Left ventricle myocardium inferior (tissue), 1 donor: ENCODE measurements at places on chromosomes 1 and 21. TPM values are rescaled to one million over a fixed set of nuclear protein-coding genes. Genes with fewer than 3 reads are reported as not detected.

DNA sequence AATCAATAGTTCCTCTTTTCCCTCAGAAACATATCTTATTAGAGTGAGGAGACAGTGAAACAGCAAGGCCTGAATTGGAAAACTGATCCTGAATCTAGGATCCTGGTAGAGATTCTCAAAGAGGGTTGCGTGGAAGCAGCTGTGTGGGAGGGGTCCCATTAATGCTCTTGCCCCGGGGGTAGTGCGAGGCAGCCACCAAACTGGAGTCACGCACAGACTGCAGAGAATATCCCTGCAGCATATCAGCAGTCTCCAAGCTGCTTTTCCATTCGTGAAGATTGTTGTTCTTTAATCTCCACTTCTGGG is 150.1 kb downstream of the DISC1 start:
- no peak for DNase-seq

- no peak for DNase-seq
These were observed 24.9 kb downstream of the PRKCZ start for GRCh38 chr1:2074944-2075740.

The SHE gene
- total RNA-seq, result 9.2 TPM

DNA sequence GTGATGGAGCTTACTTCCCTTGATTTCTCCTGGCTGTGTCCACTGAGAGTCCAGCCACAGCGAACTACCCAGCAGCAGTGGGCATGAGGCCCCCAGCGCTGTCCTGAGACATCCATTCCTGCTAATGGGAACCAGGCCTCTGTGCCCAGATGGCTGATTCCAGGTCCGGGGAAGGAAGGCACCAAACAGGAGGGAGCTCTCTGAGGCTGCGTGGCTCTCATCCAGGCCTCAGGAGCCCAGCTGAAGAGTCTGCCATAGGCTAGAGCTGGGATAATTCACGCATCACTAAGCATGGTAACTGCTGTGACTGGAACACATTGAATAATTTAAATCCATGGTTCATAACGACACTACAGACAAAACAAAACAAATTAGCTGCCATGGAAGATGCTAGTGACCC is 24.7 kb upstream of the LRRC47 start:
- no peak for DNase-seq

DNA sequence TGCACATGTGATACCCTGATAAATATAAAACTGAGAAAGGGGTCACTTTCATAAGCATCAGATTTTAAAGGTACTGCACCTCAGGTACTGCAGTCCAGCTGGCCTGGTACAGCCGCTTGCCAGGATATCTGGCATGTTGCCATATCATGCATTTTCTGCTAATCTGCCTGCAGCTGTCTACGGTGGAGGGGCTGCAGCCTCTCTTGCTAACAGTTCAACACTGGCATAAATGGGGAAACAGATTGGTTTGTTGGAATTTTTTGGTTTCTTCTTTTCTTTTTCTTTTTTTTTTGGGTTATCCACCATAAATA is 71.5 kb downstream of the MIS18A start:
- DNase-seq, result no peak

The LRRC39 gene
- total RNA-seq, result 166 TPM

DNA sequence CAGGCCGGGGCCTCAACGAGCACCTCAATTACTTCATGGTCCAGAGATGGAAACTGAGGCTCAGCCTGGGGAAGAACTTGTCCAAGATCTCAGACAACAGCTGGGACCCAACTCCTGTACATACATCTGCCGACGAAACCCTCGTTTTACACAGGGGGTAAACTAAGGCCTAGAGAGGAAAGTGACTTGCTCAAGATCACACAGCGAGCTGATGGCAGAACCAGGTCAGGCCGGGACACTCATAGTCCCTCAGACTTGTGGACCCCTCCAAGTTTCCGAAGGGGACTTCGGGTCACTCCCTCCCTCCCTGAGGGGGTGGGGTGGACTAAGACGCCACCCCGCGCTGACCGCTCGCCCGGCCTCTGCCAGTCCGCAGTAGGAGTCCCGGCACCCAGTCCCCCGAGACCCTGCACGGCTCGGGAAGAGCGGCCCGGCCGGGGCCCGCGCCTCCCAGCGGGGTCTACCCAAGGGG is 430 bp downstream of the WASF2 start:
- peak; percentile 33 for DNase-seq

The FCRL5 gene
- not detected for total RNA-seq

GRCh38 chr21:35840197-35840799 is 220.0 kb downstream of the SETD4 start:
- no peak for DNase-seq
